ENCODE measurements at places on chromosomes 16 and 17.

GRCh38 chr17:51869387-51869786 is 289.1 kb downstream of the CA10 start:
- DNase-seq, result peak; percentile 54
- H3K27me3 ChIP-seq, result no peaks in the 10 kb centered on the region
- H3K4me3 ChIP-seq, result no peak overlapping the region

GRCh38 chr16:30761427-30761927 is 385 bp downstream of the CFAP119 start:
- H3K36me3 ChIP-seq, result peaks cover 60% of the 10 kb centered on the region
- no peaks in the 10 kb centered on the region for H3K27me3 ChIP-seq
- no peaks in the 10 kb centered on the region for H3K4me1 ChIP-seq
- peak; percentile 68 for DNase-seq

GRCh38 chr16:866252-866896 is 65.8 kb upstream of the GNG13 start:
- DNase-seq, result no peak
- no peaks in the 10 kb centered on the region for H3K4me1 ChIP-seq
- 0 out of 2 replicates have a peak, but pooled peaks cover 3% of the 10 kb centered on the region for H3K36me3 ChIP-seq
- no peak overlapping the region for H3K4me3 ChIP-seq
- H3K27me3 ChIP-seq, result no peaks in the 10 kb centered on the region

DNA sequence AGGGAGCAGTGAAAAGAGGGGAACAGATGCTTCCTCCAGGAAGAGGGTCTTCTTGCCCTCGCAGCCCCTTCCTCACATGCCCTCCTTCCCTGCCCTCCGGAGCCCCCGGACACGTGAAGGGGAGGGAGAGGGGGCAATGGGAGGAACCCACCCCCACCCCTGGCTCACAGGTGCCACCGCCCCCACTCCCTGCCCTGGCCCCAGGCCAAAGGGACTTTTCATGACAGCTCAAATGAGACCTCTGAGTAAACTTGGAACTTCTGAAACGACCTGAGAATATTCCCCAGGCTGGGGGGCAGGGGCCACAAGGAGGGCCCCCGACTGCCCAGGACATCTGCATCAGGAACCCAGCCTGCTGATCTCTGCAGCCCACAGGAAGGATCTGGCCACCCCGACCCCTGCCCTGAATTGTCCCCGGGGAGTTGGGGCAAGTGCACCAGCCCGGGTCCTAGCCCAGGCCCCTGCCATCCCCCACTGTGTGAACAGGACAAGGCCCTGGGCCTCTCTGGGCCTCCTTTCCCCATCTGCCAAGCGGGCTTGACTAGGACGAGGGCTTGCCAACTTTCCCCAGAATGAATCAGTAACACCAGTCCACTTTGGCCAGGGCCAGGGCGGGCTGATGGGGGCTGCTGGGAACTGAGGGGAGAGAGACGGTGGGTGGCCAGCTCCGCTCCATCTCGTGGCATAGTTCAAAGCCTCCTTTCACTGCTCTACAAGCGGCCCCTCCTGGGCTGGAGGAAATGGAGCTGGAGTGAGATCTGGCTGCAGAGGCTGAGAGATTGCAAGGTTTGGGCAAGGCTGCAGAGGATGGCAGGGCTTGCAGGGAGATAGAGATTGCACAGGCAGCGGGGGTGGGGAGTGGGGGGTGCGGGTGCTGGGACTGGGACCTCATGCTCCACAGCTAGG is 3.8 kb downstream of the IL21R start:
- H3K4me1 ChIP-seq, result no peaks in the 10 kb centered on the region
- H3K27me3 ChIP-seq, result no peaks in the 10 kb centered on the region
- H3K4me3 ChIP-seq, result no peak overlapping the region
- no peaks in the 10 kb centered on the region for H3K36me3 ChIP-seq
- H3K27ac ChIP-seq, result no peak overlapping the region

DNA sequence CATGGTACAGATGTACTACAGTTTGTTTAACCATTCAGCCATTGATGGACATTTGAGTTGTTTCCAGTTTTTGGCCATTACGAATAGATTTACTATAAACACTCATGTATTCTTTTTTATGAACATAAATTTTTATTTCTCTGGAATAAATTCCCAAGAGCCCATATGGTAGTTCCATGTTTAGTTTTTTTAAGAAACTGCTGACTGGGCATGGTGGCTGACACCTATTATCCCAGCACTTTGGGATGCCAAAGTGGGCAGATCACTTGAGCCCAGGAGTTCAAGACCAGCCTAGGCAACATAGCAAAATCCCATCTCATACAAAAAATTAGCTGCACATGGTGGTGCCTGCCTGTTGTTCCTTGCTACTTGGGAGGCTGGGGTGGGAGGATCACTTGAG is 30.3 kb downstream of the PRAC1 start:
- H3K27me3 ChIP-seq, result no peaks in the 10 kb centered on the region
- no peak overlapping the region for H3K27ac ChIP-seq
- H3K4me1 ChIP-seq, result no peaks in the 10 kb centered on the region
- H3K36me3 ChIP-seq, result no peaks in the 10 kb centered on the region
- DNase-seq, result no peak
- no peak overlapping the region for H3K4me3 ChIP-seq

- no peak for DNase-seq
- peaks cover 89% of the 10 kb centered on the region for H3K27me3 ChIP-seq
- H3K27ac ChIP-seq, result no peak overlapping the region
- peak overlapping the region; percentile 17 for H3K4me3 ChIP-seq
- H3K4me1 ChIP-seq, result no peaks in the 10 kb centered on the region
Observed at GRCh38 chr17:49971199-49971847, 2.3 kb downstream of the DLX4 start.

GRCh38 chr17:38674749-38675615 is at the start of gene EPOP:
Gene EPOP (minus strand): TSS chr17:38674957. CDS start chr17:38674495, 462 bp downstream.
- H3K27me3 ChIP-seq, result peaks cover 54% of the 10 kb centered on the region
- no peak within 1 kb of the TSS for H3K27ac ChIP-seq
- peak within 1 kb of the TSS; percentile 35 for H3K4me3 ChIP-seq
- no peaks in the 10 kb centered on the region for H3K4me1 ChIP-seq
- H3K36me3 ChIP-seq, result no peaks in the 10 kb centered on the region
- DNase-seq, result peak; percentile 92

DNA sequence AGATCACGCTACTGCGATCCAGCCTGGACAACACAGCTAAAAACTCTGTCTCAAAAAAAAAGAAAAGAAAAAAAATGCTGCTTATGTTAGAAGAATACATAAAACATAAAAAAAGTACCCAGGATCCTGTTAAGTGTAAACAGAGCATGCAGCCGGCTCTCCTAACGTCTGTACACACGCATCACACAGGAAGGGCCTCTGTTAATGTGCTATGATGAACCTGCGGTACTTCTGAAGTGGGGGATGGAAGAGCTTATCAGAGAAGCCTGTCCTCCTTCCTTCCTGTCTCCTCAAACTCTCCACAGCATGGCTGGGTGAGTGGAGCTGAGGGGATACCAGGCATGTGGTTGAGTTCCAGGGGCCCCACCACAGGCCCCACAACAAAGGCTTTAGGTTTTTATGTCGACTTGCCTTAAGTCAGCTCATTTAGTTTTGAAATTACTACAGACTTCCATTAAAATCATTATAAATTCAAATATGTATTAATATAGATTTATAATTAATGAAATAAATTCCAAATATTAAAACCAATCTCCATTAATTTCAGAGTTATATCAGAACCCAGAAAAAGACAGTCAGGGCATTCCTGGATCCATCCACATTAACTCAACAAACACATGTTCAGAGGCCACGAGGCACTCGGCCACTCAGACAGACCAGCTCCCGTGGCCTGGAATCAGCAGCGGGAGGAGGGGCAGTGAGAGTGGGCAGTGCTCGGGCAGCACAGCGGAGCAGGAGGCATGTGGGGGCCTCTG is 11.7 kb downstream of the CCDC57 start:
- H3K27me3 ChIP-seq, result no peaks in the 10 kb centered on the region
- H3K36me3 ChIP-seq, result peaks cover 18% of the 10 kb centered on the region
- H3K4me1 ChIP-seq, result no peaks in the 10 kb centered on the region

Measured in H9 (cell line).